ENCODE measurements at places on chromosomes 1 and 21.

DNA sequence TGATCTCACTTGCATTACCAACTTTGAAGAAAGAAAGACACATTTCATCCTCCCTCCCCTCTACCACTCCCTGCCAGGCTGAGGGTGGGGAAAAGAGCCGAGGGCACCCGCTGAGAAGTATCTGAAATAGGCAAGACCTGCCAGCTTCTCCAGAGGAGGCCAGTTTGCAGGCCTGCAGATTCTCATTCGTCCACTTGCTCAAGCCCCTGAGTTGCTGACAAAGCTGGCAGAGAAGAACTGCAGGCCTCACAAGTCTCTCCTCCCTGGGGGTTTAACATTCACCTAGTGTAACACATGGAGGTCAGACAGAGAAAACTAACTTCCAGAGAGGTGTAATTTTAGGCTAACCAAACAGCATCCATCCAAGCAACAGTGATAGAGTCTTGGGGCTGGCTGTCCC lies 376.4 kb downstream of the HHAT start:
- DNase-seq = no peak

DNA sequence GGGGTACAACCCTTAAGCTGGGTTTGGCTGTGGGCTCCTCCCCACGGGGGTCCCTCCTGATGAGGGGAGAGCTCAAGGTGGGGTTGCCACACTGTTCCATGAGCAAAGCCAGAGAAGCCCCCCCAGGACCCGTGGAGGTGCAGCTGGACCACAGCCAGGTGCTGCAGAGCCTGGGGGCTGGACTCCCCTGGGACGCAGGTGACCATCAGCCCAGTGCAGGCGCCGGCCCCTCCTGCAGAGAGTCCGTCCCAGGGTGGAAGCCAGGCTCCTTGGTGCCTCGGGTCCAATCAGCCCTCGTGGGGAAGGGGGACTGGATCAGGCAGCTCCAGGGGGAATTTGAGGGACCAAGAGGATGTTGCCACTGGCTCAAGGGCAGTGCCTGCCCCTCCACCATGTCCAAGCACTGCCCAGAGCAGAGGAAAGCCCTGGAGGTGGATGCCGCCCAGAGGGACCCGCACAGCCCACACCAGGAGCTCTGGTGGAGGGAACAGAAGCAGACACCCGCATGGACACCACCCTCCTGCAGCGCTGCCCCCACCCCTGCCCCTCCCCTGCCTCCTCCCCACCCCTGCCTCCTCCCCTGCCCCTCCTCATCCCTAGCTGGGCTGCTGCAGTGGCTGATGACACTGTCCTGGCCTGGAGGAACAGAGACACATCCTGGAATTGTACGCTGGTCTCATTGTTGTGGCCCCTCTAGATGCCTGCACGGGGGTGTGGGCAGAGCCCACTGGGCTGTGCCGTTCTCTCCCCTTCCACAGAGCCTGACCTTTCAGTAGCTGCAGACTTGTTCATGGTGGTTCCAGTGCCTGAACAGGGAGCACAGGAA lies 30.8 kb upstream of the COL18A1 start:
- no peak for DNase-seq

- DNase-seq = no peak
These were observed 15.9 kb downstream of the GNAI3 start for GRCh38 chr1:109564194-109564878.

DNA sequence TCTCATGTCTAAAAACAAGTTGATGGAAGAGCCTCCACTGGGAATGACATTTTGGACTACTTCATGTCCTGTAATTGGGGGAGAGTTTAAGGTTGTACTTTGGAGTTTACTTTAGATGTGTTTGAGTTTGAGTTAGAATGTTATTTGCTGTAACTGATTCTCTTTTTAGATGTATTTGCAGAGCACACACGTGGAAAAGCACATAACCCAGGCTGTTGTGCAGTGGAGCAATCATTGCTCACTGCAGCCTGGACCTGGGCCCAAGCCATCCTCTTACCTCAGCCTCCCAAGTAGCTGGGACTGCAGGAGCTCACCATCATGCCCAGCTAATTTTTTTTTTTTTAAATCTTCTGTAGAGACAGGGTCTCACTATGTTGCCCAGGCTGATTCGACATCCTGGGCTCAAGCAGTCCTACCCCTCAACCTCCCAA lies 36.7 kb upstream of the SH3D21 start:
- DNase-seq = no peak

GRCh38 chr1:5423109-5423508 lies 569.1 kb downstream of the NPHP4 start:
- no peak for DNase-seq

Measured in inflammatory macrophage treated with lipopolysaccharide for 4 hours (primary cell).